ENCODE measurements at places on chromosomes 13 and 19. TPM values are rescaled to one million over a fixed set of nuclear protein-coding genes. Genes with fewer than 3 reads are reported as not detected.

The FAM216B gene
- total RNA-seq = not detected

The C2CD4C gene
- total RNA-seq = 4.1 TPM

The CEACAM20 gene
- not detected for total RNA-seq

The KPTN gene
- total RNA-seq = 10.4 TPM

The KLK6 gene
- 0.30 TPM for total RNA-seq

The SIGLEC12 gene
- total RNA-seq = not detected

The PROZ gene
- total RNA-seq = not detected

The DHPS gene
- total RNA-seq = 113 TPM

DNA sequence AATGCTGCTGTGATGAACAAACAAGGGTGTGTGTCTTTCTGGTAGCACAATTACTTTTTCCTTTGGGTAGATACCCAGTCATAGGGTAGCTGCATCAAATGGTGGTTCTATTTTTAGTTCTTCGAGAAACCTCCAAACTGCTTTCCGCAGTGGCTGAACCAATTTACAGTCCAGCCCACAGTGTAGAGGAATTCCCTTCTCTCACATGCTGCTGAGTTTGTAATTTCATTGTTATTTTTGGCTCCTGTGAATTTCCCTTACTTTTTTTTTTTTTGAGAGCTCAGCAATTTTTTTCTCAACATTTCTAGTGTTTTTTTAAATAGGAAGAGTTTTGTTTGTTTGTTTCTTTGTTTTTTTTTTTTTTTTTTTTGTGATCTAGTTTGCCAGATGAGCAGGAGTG lies 37.5 kb upstream of the ADGRE1 start:
- no peak overlapping the region for H3K4me3 ChIP-seq
- H3K27ac ChIP-seq = no peak overlapping the region
- no peaks in the 10 kb centered on the region for H3K27me3 ChIP-seq

- no peaks in the 10 kb centered on the region for H3K36me3 ChIP-seq
- H3K4me3 ChIP-seq = no peak overlapping the region
- DNase-seq = no peak
- peaks cover 4% of the 10 kb centered on the region for H3K4me1 ChIP-seq
- H3K27me3 ChIP-seq = no peaks in the 10 kb centered on the region
- no peak overlapping the region for H3K27ac ChIP-seq
Observed at GRCh38 chr13:77733674-77734073, 36.2 kb downstream of the SLAIN1 start.

- H3K27ac ChIP-seq = no peak overlapping the region
- no peaks in the 10 kb centered on the region for H3K4me1 ChIP-seq
- no peaks in the 10 kb centered on the region for H3K27me3 ChIP-seq
- DNase-seq = no peak
- H3K4me3 ChIP-seq = no peak overlapping the region
Observed at GRCh38 chr13:84812078-84812477, 929.8 kb upstream of the SLITRK1 start.

- H3K27me3 ChIP-seq = no peaks in the 10 kb centered on the region
- no peaks in the 10 kb centered on the region for H3K36me3 ChIP-seq
- no peaks in the 10 kb centered on the region for H3K4me1 ChIP-seq
- H3K27ac ChIP-seq = no peak overlapping the region
- DNase-seq = no peak
- H3K4me3 ChIP-seq = no peak overlapping the region
Observed at GRCh38 chr13:72537395-72537780, 190.0 kb downstream of the MZT1 start.

DNA sequence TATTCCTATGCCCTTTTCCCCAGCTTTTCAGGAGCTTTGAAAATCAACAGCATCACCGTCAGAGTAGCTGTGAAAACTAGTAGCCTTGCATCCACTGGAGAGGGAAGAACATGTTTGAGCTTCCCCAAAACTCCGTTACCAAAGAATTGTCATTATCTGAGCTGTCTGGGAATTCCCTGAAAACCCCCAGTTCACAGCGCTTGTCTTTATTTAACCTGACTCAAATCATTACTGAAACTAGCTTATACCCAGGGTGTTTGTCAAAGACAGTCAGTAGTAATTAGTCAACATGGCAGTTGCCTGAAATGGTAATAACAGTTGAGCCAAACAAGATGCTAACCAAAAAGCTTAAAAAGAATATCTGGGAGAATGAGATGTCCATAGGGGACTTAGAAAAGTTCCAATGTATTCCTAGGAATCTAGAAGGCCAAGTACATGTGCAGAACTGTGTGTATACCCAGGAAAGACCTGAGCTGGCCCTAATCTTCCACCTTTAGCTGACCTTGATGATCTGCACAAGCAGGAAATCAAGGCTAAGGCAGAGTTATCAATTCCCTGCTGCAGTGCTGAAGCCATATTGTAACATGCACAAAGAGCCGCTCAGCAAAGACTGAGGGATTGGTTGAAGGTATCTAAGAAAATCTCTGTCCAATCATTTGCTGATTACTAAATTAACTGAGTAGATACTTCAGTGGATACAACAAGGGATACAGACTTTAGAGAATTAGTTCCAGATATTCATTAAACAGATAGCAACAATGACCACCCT lies 130.8 kb downstream of the KL start:
- no peak overlapping the region for H3K4me3 ChIP-seq
- H3K4me1 ChIP-seq = no peaks in the 10 kb centered on the region
- no peaks in the 10 kb centered on the region for H3K27me3 ChIP-seq
- H3K27ac ChIP-seq = no peak overlapping the region
- no peak for DNase-seq

DNA sequence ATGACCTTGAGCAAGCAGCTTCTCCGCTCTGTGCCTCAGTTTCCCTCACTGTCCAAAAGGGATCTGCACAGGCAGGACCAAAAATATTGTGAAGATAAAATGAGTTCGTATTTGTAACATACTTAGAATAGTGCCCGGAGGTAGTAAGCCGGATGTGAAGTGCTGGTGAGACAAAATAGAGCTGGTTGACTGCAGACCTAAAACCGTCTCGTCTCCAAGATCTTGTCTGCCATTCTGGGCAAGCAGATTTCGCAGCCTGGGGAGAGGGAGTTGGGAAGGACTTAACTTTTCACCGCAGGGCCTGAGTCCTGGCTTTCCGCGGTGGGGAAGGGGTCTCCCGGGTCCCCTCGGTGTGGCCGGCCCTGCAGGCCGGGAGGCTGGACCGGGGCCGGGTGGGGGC lies 8.2 kb upstream of the BBC3 start:
- H3K27me3 ChIP-seq = peaks cover 42% of the 10 kb centered on the region
- DNase-seq = no peak
- no peaks in the 10 kb centered on the region for H3K36me3 ChIP-seq

GRCh38 chr19:33193269-33193864 lies 763 bp upstream of the LRP3 start:
- H3K27ac ChIP-seq = no peak overlapping the region
- DNase-seq = no peak
- H3K4me1 ChIP-seq = no peaks in the 10 kb centered on the region
- H3K4me3 ChIP-seq = no peak overlapping the region

GRCh38 chr13:88627071-88627470 lies 955.9 kb downstream of the SLITRK5 start:
- H3K27ac ChIP-seq = no peak overlapping the region
- H3K27me3 ChIP-seq = no peaks in the 10 kb centered on the region
- H3K4me3 ChIP-seq = no peak overlapping the region
- H3K4me1 ChIP-seq = no peaks in the 10 kb centered on the region
- DNase-seq = peak; percentile 0
- H3K36me3 ChIP-seq = no peaks in the 10 kb centered on the region

DNA sequence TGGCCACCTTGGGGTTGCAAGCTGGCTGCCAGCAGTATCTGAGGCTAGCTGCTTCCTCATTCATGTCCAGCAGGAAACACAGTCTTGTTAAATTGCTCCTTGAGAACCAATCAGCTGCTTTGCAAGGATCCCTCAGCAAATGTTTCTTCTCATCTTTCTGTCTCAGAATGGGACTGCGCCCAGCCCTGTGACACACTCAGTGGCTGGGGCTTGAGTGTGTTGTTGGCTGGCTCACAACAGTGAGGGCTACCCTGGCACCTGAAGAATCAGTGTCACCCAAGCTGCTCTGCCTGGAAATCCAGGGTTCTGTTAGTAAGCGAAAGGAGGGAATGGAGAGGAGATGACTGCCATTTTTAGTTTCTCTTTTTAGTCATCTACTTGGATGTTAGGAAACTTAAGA lies 317.2 kb downstream of the DCT start:
- no peaks in the 10 kb centered on the region for H3K27me3 ChIP-seq
- DNase-seq = no peak
- H3K27ac ChIP-seq = no peak overlapping the region
- H3K36me3 ChIP-seq = no peaks in the 10 kb centered on the region
- no peak overlapping the region for H3K4me3 ChIP-seq

DNA sequence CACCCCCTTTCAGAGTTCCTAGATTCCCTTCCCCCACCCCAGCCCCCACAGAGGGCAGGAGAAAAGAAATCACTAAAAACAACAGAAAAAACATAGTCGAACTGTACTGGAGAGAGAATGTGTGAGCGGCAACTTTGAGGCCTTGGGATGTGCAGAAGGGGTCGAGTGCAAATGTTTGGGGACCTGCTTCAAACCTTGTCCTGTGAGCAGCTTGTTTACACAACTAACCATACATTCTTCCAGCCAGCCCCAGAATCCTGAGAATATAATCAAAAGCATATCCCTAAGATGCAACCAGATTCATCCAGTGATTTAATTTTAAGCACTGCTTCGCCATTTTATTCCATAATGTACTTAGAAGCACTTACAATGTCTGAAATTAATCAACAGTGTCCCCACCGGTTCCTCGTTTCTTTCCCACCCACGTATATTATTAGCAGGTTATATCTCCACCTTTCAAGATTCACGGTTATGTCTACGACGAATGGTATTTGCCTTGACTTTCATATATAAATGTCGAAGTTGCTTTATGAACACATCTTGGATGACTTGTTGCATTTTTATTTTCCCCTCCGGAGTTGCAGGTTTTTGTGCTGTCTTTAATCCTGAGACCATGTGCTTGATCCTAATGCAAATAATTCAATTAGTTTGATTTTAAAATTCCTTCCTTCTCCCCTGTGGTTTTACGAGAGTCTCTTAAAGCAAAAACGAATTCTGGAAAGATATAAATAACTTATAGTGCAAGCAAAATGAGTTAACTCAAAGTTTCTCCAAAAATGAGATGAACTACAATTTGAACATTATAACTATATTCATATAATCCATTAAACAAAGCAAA lies 107.6 kb downstream of the ZIC5 start:
- no peaks in the 10 kb centered on the region for H3K27me3 ChIP-seq
- H3K36me3 ChIP-seq = no peaks in the 10 kb centered on the region
- DNase-seq = no peak

GRCh38 chr19:39251846-39252245 lies 3.2 kb upstream of the IFNL4 start:
- no peak for DNase-seq
- no peak overlapping the region for H3K27ac ChIP-seq
- no peak overlapping the region for H3K4me3 ChIP-seq

DNA sequence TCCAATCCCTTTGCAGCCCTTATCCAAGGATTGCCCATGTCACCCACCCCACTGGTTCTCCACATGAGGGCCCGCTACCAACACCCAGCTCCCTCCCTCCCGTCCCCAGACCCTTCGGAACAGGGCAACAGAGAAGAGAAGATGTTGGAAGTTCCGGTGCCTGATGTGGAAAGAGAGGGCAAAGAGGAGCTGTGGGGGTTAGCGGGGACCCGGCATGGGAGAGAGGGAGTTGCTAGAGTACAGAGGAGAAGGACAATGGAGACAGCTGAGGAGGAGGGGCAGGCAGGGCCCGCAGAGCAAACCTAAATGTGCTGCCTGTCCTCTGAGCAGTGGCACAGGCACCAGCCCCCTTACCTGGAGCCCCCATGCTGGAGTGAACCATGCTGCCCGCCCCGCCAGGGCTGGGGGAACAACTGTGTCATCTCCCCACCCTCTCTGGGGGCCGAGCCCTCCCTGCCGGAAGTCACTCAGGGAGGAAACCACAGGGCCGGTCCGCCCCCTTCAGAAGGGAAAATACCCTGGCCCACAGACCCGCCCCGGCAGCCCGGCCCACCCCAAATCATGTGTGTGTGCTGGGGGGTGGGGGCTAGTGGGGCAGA lies at the start of gene POU2F2:
POU2F2 (minus strand) TSS at position 417 of the 599 bp plus-strand sequence; CDS start at position 382, 35 bp downstream.
- H3K4me1 ChIP-seq = no peaks in the 10 kb centered on the region
- H3K36me3 ChIP-seq = no peaks in the 10 kb centered on the region
- H3K27ac ChIP-seq = no peak within 1 kb of the TSS
- H3K27me3 ChIP-seq = peaks cover 51% of the 10 kb centered on the region
- no peak for DNase-seq

- no peak overlapping the region for H3K27ac ChIP-seq
- no peak overlapping the region for H3K4me3 ChIP-seq
- H3K27me3 ChIP-seq = no peaks in the 10 kb centered on the region
- DNase-seq = no peak
Observed at GRCh38 chr19:11552666-11553372, 6.2 kb downstream of the ELOF1 start.

DNA sequence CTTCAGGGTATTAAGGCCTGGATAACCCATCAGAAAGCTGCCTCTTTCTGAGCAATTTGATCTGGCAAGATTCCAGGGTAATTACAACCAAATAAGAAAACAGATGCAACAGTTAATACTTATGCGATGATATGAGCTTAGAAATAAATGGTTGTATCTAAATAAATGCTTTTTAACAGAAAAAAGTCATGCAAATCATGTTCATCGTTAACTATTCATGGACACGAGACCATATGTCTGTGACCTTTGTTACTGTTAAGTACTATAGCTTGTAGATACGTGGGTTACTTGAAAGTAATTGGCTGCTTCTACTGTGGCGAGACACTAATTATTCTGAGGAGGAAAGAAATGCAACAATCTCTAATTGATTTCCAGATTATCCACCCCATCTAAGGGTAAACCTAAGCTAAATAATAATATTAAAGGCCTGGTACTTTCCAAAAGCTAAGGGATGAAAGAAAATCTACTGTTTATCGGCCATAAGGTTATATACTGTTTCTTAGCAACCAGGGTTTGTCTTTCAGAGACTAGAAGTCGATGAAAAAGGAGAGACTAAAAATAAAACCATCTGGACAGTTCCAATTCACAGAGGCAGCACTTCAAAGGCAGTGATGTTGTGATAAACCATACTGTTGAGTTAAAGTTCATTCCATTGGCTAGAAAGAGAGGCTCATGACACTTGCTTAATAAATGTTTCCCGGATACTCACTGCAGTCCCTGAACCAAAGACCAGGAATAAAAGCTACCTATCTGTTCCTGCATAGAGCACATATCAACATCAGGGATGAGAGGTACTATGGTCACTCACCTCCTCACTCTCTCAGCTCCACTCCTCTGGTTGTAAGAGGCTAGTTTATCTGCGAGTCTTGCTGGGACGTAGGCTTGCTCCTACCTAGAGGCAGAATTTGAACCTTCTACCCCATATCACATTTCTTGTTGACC lies 1.5 kb downstream of the EPSTI1 start:
- no peak for DNase-seq
- no peaks in the 10 kb centered on the region for H3K36me3 ChIP-seq
- peak overlapping the region; percentile 88 for H3K27ac ChIP-seq
- peaks cover 27% of the 10 kb centered on the region for H3K4me1 ChIP-seq

- DNase-seq = no peak
- H3K27me3 ChIP-seq = no peaks in the 10 kb centered on the region
- H3K4me1 ChIP-seq = peaks cover 17% of the 10 kb centered on the region
- peak overlapping the region; percentile 55 for H3K27ac ChIP-seq
Observed at GRCh38 chr13:49329831-49330545, 82.3 kb downstream of the CDADC1 start.
